ENCODE measurements at places on chromosomes 12 and 14.

GRCh38 chr12:98894412-98895085 lies 249.5 kb downstream of the APAF1 start:
- DNase-seq, result no peak

- DNase-seq, result no peak
These were observed 3.1 kb downstream of the SH2B3 start for GRCh38 chr12:111408686-111409402.

GRCh38 chr12:41108032-41108431 lies 80.1 kb upstream of the PDZRN4 start:
- DNase-seq, result no peak

DNA sequence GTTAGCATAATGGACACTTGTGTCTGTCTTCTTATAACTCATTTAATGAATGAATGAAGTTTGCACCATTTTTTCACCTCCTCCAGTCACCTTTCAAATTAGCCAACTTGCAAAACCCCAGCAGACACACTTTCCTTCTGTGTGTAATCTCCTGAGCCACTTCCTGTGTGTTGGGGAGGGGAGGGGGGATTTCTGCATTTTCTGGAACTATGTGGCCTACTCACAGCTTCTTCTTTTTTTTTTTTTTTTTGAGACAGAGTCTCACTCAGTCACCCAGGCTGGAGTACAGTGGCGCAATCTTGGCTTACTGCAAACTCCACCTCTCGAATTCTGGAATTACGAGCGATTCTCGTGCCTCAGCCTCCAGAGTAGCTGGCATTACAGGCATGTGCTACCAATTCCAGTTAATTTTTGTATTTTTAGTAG lies 4.1 kb upstream of the SERPINA1 start:
- DNase-seq, result no peak

- no peak for DNase-seq
These were observed 43.8 kb downstream of the RESF1 start for GRCh38 chr12:32002848-32003493.

GRCh38 chr12:19058235-19059021 lies 71.1 kb upstream of the PLEKHA5 start:
- no peak for DNase-seq

DNA sequence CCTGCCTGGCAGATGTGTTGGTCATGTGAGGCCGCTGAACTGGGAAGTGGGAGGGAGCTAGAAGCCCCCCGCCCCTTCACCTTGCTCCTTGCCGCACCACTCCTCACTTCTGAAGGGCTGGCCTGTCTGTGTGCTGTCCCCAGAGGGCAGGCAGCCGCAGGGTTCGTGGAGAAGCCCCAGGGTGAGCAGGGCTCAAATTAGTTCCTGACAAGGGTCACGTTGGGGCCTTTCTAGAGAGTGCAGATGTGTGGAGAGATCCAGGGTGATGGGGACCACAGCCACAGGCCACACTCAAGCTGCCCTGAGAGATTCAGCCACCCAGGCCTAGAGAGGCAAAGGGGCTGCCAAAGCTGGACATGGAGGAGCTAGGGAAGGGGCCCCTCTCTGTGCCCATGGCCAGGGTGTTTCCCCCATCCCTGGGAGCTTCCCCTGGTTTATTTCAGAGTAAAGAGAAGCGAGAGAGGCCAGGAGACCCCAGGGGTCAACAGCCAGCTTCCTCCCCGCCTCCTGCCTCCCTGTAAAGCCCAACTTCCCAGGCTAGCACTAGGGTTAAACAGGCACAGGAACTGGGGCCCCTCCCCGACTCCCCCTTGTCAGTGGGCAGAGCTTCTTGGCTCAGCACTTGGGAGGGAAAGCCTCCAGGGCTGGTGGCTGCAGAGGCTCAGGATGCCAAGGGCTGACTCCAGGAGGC lies 16.2 kb downstream of the SLC25A29 start:
- DNase-seq, result no peak

DNA sequence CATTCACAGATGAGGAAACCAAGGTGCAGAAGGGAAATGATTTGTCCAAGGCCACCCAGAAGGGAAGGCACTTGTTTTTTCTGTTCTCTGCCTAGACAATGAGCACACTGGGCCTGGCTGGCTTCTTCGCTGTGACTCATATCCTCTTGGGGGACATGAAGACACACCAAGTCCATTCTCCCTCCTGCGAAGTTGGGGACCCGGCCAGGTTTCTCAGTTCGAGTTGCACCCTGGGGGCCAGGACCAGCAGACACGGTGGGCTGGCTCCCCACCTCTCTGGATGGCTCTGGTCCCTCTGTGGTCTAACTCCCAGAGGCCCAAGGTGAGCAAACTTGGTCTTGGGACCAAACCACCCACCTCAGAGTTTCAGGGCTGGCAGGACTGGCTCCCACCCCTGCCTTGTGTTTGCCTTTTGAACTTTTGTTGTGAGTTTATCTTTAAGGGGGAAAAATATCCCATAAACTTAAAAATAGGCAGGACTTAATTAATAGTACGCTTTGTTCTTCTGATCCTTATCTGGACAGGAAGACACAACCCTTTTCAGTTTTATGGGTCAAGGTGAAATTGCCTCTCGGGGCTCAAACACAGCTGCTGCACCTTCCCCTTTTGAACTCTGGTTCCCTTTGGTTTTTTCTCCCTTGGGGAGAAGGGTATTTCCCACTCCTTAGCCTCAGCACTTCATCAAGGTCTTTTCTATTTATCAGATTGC lies 9.0 kb upstream of the MLEC start:
- no peak for DNase-seq

- DNase-seq, result no peak
These were observed 85.7 kb downstream of the DUSP16 start for GRCh38 chr12:12476857-12477531.

GRCh38 chr12:12510141-12510540 lies 52.5 kb downstream of the DUSP16 start:
- no peak for DNase-seq

GRCh38 chr12:69064734-69065443 lies 131.9 kb upstream of the CPM start:
- DNase-seq, result no peak

- DNase-seq, result no peak
These were observed 9.2 kb downstream of the ASCL4 start for GRCh38 chr12:107783406-107784376.

- no peak for DNase-seq
These were observed 9.9 kb downstream of the BMAL2 start for GRCh38 chr12:27342536-27342935.

- no peak for DNase-seq
These were observed 228.2 kb downstream of the BCL11B start for GRCh38 chr14:99043756-99044155.

- DNase-seq, result no peak
These were observed 16.6 kb downstream of the LRTM2 start for GRCh38 chr12:1836854-1837421.

- DNase-seq, result no peak
These were observed 10.6 kb upstream of the NCOR2 start for GRCh38 chr12:124577986-124578385.

DNA sequence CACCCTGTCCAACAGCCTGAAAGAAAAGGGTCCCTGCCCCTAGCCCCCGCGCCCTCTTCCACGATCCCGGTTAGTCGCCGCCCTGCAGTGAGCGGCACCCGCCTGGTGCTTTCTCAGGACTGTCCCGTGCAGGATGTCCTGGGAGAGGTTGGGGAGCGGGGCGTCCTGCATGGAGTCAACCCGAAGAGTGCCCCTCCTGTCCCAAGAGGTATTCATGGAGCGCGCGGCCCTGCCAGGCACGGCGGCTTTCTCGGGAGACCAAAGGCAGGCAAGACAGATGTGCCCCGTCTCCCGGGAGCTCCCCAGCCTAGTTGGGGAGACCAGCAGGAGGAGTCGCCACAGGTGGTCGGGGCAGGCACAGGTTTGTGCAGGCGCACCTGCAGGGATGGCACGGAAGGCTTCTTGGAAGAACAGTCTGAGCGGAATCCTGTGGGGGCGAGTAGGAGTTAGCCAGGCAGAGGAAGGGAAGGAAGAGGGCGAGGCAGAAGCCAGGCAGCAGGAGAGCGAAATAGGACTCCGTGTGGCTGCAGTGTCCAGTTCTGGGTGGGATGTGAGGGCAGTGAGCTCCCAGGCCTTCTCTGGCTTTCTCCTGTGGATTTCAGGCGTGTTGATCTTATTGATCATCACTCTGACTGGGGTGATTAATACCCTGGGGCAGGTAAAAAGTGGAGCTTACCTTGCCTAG lies 723 bp downstream of the SIVA1 start:
- no peak for DNase-seq

GRCh38 chr14:61493239-61493638 lies 171.9 kb downstream of the PRKCH start:
- DNase-seq, result no peak

DNA sequence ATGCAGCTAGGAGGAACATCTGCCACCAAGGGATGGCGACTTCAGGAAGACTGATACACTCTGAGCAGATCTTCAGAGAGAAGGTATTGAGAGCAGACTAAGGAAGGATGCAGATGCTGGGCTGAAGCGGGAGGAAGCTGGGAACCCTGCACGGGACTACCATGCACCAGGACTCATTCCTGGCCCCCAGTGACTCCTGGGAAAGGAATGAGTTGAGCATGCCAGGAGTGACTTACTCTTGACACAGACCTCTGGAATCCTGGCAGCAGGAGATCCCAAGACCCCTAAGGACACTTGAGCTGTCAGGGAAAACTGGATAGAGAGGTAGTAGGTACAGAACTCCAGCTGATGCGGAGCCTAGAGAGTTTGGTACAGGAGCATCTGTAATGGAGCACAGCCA lies 336.1 kb downstream of the RPS29 start:
- DNase-seq, result no peak

- DNase-seq, result no peak
These were observed 867.5 kb upstream of the TMEM132C start for GRCh38 chr12:127399451-127399850.

- DNase-seq, result no peak
These were observed 439.6 kb upstream of the LRFN5 start for GRCh38 chr14:41167040-41167439.

DNA sequence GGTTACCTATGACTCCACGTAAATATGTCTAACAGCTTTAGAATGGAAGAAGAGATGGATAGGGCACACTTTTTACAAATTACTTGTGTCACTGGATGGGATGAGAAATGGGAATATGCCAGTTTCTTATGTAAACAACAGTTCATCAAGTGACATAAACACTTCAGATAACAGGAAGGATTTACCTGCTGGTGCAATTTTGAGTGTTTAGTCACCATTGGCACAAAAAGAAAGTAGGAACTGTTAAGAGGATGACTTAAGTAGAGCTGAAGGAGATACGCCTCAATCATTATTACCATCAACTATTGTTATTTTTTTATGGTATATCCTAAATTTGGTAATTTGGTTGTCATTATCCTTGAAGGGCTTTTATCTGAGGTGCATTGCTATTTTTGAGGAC lies 83.2 kb downstream of the RMST start:
- no peak for DNase-seq

- DNase-seq, result no peak
These were observed 57.0 kb downstream of the MON2 start for GRCh38 chr12:62523619-62524018.

- DNase-seq, result no peak
These were observed 36.0 kb upstream of the BATF start for GRCh38 chr14:75486318-75486717.

GRCh38 chr12:75754698-75755097 lies 243.3 kb upstream of the KRR1 start:
- DNase-seq, result no peak

DNA sequence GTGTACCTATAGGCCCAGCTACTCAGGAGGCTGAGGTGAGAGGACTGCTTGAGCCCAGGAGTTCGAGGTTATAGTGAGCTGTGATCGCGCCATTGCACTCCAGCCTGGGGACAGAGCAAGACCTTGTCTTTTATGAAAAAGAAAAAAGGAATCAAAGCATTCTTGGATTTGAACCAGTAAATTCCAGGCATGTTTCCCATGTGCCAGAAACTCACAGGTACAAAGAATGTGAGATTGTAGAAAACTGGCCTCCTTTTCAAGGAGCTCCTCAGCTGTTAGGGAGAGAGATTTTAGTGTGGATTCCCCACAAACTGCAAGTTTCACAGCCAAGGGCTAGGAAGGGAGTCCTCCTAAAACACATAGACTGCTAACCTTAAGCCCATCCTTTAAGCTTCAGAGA lies 95.0 kb downstream of the FOXN4 start:
- no peak for DNase-seq

- DNase-seq, result no peak
These were observed 51.1 kb upstream of the BEGAIN start for GRCh38 chr14:100638211-100638855.

DNA sequence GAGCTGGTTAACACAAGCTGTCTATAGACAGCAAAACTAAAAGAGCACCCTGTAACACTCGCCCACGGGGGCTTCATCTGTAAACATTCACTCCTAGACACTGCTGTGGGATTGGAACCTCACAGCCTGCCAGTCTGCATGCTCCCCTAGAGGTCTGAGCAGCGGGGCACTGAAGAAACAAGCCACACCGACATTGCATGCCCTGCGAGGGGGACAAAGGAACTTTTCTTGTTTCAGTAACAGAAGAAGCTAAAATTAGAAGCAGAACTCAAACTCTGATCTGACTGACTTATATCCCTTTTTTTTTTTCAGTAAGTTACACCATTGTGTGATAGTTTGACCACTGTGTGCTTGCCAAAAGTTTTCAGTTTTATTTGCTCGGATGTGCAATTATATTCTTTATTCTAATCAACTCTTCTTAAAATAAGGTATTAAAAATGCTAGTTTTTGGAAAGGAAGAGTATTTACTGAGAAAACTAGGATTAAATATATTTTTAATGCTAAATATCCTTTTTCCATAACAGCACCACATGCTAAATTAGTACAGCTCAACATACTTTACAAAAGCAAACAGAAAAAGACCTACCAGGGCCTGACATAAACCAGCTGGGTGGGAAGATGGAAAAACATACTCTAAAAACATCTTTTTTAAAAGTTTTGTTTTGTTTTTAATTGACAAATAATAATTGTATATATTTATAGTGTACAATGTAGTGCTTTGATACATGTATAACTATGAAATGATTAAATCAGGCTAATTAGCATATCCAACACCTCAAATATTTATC lies 100.2 kb downstream of the EPS8 start:
- no peak for DNase-seq

- no peak for DNase-seq
These were observed 53.9 kb downstream of the EMP1 start for GRCh38 chr12:13250416-13250815.

DNA sequence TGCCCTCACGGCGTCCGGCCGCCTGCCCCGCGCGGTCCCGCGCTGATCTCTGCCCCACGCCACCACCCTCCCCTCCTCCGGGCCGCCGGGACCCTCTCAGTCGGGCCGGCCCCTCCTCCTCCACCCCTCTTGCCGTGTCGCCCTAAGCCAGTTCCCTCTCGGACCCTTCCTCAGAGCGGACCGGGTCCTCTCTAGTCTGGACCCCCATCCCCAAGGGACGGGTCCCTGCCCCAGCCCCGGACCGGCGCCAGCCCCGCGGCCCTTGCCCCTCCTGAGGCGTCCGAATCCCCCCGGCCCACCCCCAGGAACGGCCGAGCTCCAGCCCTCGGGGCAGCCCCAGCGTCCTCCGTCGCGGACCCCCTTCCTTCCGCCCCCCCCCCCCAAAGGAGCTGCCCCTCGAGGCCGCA lies 485 bp downstream of the PPP4R4 start:
- DNase-seq, result no peak

GRCh38 chr14:100857923-100858837 lies 32.3 kb downstream of the MEG3 start:
- no peak for DNase-seq

- DNase-seq, result no peak
These were observed 63.0 kb downstream of the TMEM121 start for GRCh38 chr14:105589161-105589925.
